ENCODE measurements at places on chromosomes 11 and 22. TPM values are rescaled to one million over a fixed set of nuclear protein-coding genes. Genes with fewer than 3 reads are reported as not detected.

DNA sequence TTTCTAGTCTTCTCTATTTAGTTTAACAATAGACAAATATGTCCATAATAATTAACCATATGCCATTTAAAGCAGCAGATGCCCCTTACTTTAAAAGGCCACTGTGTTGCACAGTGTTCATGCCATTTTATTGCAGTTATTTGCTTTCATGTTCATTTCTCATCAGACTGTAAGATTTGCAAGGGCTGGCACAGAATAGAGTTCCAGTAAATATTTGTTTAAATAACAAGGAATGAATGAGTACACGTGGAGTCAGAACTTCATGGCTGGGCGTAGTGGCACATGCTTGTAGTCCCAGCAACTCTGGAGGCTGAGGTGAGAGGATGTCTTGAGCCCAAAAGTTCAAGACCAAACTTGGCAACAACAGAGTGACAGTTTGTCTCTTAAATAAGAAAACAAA, 1228.6 kb downstream of the LRRC4C start:
- H3K4me3 ChIP-seq, result no peak overlapping the region
- H3K27ac ChIP-seq, result no peak overlapping the region
- H3K36me3 ChIP-seq, result no peaks in the 10 kb centered on the region
- no peaks in the 10 kb centered on the region for H3K4me1 ChIP-seq
- no peaks in the 10 kb centered on the region for H3K27me3 ChIP-seq

RBM4 gene
- total RNA-seq, result 51.4 TPM

SOX6 gene
- 13.5 TPM for total RNA-seq

DNA sequence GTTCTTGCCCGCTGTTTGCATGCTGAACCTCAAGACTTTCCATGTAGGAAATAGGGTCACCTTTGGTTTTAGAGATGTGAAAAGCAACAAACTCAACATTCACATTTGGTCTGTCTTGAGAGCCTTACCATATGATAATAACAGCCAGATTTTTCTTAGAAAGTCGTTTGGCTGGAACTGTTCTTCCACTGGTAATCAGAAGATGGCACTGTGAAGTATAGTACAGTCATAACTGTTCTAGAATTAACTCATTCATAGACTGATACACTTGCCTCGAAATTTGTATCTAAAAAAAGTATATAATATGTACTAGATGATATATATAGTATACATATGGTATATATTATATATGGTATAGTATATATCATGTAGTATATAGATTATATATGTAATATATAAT, 12.3 kb downstream of the LUZP2 start:
- no peaks in the 10 kb centered on the region for H3K36me3 ChIP-seq
- H3K27me3 ChIP-seq, result no peaks in the 10 kb centered on the region
- no peak overlapping the region for H3K4me3 ChIP-seq
- no peak for DNase-seq

GRCh38 chr11:72577271-72577721, 96.9 kb downstream of the PDE2A start:
- H3K27me3 ChIP-seq, result no peaks in the 10 kb centered on the region
- no peak for DNase-seq
- no peak overlapping the region for H3K4me3 ChIP-seq
- no peak overlapping the region for H3K27ac ChIP-seq

MLC1 gene
- 0.71 TPM for total RNA-seq

KDELR3 gene
- total RNA-seq, result 9.2 TPM

DNA sequence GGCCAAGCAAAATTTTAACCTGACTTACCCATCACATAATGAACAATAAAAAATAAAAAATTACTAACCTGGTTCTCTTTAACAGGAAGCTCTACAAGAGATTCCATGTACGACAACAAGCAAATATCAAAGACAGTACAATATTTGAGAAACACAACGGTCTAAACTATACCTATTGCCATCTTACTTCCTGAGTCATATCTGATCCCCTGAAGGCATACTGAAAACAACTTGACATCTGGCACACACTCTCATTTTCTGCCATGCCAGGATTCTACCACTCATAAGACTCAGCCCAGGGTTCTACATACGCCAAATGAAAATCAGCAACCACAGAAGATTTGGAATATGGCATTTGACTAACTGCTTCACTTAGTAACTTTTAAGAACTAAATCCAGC, 13.8 kb downstream of the DENND5A start:
- H3K36me3 ChIP-seq, result no peaks in the 10 kb centered on the region
- H3K27ac ChIP-seq, result no peak overlapping the region
- no peak for DNase-seq
- H3K4me1 ChIP-seq, result no peaks in the 10 kb centered on the region

F2 gene
- total RNA-seq, result not detected

KRTAP5-10 gene
- not detected for total RNA-seq

DNA sequence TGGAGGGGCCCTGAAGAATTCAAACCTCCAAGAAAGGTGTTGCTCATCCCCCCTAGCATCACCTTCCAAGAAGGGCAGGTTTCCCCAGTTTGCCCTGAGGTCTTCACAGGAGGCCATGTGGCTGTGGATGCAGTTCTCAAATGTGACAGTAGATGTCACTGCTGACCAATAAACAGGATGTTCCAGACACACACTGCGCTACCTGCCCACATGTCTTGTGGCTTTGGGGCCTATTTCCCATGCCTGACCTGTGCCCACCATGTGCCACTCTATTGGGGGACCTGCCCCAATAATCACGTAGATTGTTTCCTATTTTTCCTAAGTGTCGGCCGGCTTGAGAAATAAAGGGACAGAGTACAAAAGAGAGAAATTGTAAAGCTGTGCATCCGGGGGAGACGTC, 4.5 kb downstream of the GSTT2 start:
- no peak for DNase-seq
- H3K27ac ChIP-seq, result no peak overlapping the region
- no peak overlapping the region for H3K4me3 ChIP-seq
- no peaks in the 10 kb centered on the region for H3K27me3 ChIP-seq

- no peaks in the 10 kb centered on the region for H3K36me3 ChIP-seq
- H3K4me1 ChIP-seq, result peaks cover 14% of the 10 kb centered on the region
- H3K27ac ChIP-seq, result no peak overlapping the region
- H3K4me3 ChIP-seq, result no peak overlapping the region
- DNase-seq, result no peak
Measured at GRCh38 chr11:134071766-134072402, 3.0 kb downstream of the JAM3 start.

- no peaks in the 10 kb centered on the region for H3K27me3 ChIP-seq
- H3K4me3 ChIP-seq, result peak overlapping the region; percentile 33
- H3K4me1 ChIP-seq, result peaks cover 40% of the 10 kb centered on the region
- H3K27ac ChIP-seq, result no peak overlapping the region
- DNase-seq, result no peak
Measured at GRCh38 chr22:24181996-24182899, 961 bp downstream of the SUSD2 start.

- H3K27me3 ChIP-seq, result no peaks in the 10 kb centered on the region
- DNase-seq, result no peak
- H3K4me1 ChIP-seq, result no peaks in the 10 kb centered on the region
- no peak overlapping the region for H3K4me3 ChIP-seq
Measured at GRCh38 chr11:72635309-72635915, 38.8 kb downstream of the PDE2A start.

GRCh38 chr11:36012979-36013378, 69.1 kb downstream of the LDLRAD3 start:
- no peak overlapping the region for H3K4me3 ChIP-seq
- H3K36me3 ChIP-seq, result no peaks in the 10 kb centered on the region
- no peak for DNase-seq
- H3K27ac ChIP-seq, result no peak overlapping the region

DNA sequence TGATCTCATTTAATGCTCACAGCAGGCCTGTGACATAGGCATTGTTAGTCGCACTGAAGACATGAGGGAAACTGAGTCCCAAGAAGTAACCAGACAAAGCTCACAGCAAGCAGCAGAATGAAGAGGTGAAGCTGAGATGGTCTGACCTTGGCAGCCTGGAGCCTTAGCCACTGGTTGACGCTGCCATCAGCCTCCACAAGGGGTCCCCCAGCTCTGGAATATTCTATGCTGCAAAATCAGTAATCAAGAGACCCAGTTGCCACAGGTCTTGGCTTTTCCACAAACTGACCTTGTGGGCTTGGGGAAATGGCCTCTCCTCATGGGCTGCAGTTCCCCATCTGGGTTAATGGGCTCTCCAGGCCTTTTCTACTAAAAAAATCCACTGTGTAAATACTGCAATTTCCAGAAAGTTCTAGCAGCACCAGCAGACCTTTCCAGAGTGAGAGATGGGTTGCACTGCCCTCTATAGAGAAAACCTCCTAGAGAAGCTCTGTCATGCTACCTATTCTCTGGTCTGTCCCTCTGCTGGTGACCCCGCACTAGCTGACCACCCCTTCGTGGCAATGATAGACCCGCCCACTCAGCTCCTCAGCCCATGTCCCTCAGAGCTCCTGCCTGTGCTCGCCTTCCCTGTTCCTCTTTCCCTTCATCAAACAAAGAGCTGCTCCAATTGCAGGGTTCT, 22.6 kb upstream of the ISX start:
- DNase-seq, result no peak
- no peak overlapping the region for H3K4me3 ChIP-seq
- no peak overlapping the region for H3K27ac ChIP-seq
- H3K36me3 ChIP-seq, result no peaks in the 10 kb centered on the region
- no peaks in the 10 kb centered on the region for H3K4me1 ChIP-seq
- no peaks in the 10 kb centered on the region for H3K27me3 ChIP-seq

DNA sequence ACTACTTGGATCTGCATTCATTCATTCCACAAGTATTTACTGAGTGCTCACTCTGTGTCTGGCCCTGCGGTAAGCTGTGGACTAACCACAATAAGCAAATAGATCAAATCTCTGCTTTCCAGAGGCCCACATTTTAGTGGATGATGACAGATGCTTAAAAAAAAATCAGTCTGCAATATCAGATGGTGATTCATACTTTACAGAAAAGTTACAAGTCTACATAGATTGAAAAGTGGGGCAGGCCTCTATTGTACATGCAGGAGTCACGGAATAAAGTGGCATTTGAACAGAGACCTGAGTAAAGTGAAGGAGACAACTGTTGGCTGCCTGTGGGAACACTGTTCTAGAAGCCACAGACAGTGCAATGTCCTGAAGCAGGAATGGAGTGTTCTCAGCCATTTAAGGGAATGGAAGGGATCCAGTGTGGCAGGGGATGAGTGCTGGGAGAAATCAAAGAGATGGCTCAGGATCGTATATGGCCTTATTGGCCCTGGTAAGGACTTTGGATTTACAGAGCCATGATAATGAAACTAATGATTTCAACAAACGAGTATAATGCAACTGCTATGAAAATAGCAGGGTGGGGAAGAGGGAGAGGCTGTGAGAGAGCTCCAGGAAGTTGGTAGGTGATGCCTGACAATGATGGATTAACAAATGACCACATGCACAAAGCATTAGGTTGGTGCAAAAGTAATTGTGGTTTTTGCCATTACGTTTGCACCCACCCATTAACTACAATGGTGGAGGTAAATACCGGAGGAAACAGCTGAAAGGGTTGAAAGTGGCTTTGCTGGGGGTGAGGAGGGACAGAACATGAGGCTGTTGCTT, 31.1 kb downstream of the TMEM45B start:
- H3K4me1 ChIP-seq, result no peaks in the 10 kb centered on the region
- H3K36me3 ChIP-seq, result no peaks in the 10 kb centered on the region
- no peaks in the 10 kb centered on the region for H3K27me3 ChIP-seq
- no peak overlapping the region for H3K4me3 ChIP-seq

DNA sequence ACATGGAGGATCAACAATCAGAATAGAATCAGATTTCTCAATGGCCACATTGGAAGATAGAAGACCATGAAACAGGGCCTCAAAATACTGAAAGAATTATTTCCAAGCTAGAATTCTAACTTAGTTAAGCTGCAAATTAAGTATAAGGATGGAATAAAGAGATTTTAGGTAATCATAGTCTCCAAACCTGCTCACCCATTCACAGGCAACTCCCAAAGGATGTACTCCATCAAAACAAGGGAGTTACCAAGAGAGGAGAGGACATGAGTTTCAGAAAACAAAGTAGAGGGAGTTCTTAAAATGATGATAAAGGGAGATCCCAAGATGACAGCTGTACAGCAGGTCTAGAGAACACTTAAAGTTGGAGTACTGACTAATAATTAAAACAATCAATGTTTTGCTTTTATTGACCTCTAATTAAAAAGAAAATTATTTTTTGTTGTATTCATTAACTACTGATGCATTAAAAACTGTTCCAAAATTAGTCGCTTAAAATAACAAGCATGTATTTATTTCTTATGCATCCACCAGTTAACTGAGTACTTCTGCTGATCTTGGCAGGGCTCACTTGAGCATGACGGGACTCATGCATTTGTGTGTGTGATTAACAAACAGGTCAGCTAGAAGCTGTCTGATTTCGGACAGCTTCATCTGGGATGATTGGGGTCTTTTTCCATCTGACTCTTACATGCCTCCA, 95.6 kb downstream of the CD44 start:
- no peak overlapping the region for H3K4me3 ChIP-seq
- H3K36me3 ChIP-seq, result no peaks in the 10 kb centered on the region
- no peaks in the 10 kb centered on the region for H3K27me3 ChIP-seq
- no peak overlapping the region for H3K27ac ChIP-seq

HEPACAM gene
- total RNA-seq, result 0.83 TPM

GRCh38 chr11:123543797-123544196, 110.6 kb downstream of the SCN3B start:
- H3K4me3 ChIP-seq, result no peak overlapping the region
- H3K27ac ChIP-seq, result no peak overlapping the region
- DNase-seq, result no peak
- no peaks in the 10 kb centered on the region for H3K36me3 ChIP-seq
- H3K27me3 ChIP-seq, result no peaks in the 10 kb centered on the region

GRCh38 chr11:119478711-119479285, 55.8 kb upstream of the THY1 start:
- no peak overlapping the region for H3K4me3 ChIP-seq
- H3K27me3 ChIP-seq, result no peaks in the 10 kb centered on the region
- DNase-seq, result peak; percentile 18
- peaks cover 10% of the 10 kb centered on the region for H3K4me1 ChIP-seq
- H3K27ac ChIP-seq, result no peak overlapping the region
- no peaks in the 10 kb centered on the region for H3K36me3 ChIP-seq

OR51E1 gene
- 0.12 TPM for total RNA-seq

P2RY2 gene
- total RNA-seq, result 9.5 TPM

C11orf91 gene
- not detected for total RNA-seq

DNA sequence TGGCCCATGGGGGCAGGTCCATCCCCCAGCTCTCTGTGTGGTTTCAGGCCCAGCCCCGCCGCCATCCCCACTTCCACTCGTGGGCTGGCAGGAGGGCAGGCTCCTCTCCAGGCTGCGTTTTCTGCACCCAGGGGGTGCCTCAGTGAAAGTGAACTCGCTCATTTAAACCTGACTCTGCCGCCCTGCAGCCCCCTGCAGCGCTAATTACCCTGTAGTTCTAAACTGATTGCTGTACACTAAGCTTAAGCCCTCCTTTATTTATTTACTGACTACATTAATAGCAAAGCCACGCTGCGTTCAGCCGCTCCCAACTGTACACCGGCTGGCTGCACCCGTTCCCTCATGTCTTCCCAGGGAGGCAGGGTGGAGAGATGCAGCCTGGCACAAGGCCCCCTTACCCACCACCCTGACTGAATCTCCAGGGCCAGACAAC, 36.6 kb upstream of the NNMT start:
- DNase-seq, result no peak
- H3K27me3 ChIP-seq, result no peaks in the 10 kb centered on the region
- H3K36me3 ChIP-seq, result peaks cover 4% of the 10 kb centered on the region
- peak overlapping the region; percentile 88 for H3K27ac ChIP-seq
- peaks cover 74% of the 10 kb centered on the region for H3K4me1 ChIP-seq

SERPING1 gene
- 851 TPM for total RNA-seq

ZNF214 gene
- total RNA-seq, result 0.74 TPM

- H3K36me3 ChIP-seq, result no peaks in the 10 kb centered on the region
- no peak overlapping the region for H3K27ac ChIP-seq
- no peaks in the 10 kb centered on the region for H3K4me1 ChIP-seq
Measured at GRCh38 chr11:1087961-1088926, 13.6 kb downstream of the MUC2 start.

- no peak for DNase-seq
- H3K27me3 ChIP-seq, result no peaks in the 10 kb centered on the region
- no peaks in the 10 kb centered on the region for H3K36me3 ChIP-seq
- H3K27ac ChIP-seq, result no peak overlapping the region
- peaks cover 8% of the 10 kb centered on the region for H3K4me1 ChIP-seq
- no peak overlapping the region for H3K4me3 ChIP-seq
Measured at GRCh38 chr11:1257366-1257765, 34.5 kb downstream of the MUC5B start.
